ENCODE measurements at places on chromosomes 3 and 15.
A peak's percentile ranks its signal among the peaks of the same experiment; 100 is the strongest.

DNA sequence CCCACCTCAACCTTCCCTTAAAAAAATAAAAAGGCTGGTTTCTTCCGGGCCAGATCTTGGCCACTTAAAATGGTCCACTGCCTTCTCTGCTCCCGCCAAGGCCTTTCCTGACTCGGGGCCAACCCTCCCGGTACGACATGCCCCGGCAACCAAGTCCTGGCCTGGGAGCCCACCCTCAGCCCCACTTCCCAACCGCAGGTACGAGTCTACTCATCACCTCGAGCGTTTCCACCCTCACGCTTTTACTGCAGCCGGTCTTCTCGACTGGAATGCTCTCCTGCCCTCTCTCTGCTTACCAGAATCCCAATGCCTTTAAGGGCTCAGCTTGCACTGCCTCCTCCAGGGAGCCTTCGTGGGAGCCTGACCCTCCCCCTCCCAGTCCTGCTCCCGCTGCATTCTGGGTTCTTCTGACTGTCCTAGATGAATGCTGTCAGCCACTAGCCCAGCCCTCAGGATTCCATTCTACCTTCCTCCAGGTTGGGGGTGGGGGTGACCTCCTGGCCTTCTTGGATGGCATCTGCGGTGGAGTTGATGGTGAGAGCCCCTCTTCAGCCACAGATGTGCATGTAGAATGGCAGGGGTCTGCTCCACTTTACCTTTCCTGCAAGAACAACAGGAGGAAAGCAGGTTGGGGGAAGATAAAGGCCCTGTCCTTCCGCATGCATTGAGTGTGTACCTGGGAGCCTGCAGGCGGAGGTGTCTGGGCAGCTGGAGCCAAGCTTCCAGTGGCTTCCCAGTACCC is 1.1 kb upstream of the CSRNP1 start:
- H3K36me3 ChIP-seq, result no peaks in the 10 kb centered on the region
- peak overlapping the region; percentile 59 for H3K27ac ChIP-seq
- H3K4me3 ChIP-seq, result peak overlapping the region; percentile 69
- H3K27me3 ChIP-seq, result peaks cover 15% of the 10 kb centered on the region
- peak; percentile 39 for DNase-seq
- peaks cover 30% of the 10 kb centered on the region for H3K4me1 ChIP-seq

- H3K4me3 ChIP-seq, result no peak overlapping the region
- H3K4me1 ChIP-seq, result peaks cover 3% of the 10 kb centered on the region
- no peaks in the 10 kb centered on the region for H3K27me3 ChIP-seq
- no peak for DNase-seq
- H3K36me3 ChIP-seq, result no peaks in the 10 kb centered on the region
Observed at GRCh38 chr3:120350401-120350941, 1.3 kb upstream of the LRRC58 start.

DNA sequence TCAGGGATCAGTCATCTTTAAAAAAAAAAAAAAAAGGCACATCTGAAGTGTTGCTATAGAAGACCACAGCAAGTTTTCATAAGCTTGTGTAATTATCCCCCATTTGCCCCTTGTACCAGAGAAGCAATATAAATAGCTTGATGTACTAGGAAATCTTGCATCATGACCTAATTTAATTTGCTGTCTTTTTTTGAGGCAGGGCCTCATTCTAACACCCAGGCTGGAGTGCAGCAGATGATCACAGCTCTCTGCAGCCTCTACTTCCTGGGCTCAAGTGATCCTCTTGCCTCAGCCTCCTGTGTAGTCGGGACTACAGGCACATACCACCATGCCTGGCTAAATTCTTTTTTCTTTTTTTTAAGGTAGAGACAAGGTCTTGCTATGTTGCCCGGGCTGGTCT is 88.7 kb downstream of the ARIH1 start:
- H3K4me3 ChIP-seq, result no peak overlapping the region
- no peak for DNase-seq
- H3K27me3 ChIP-seq, result no peaks in the 10 kb centered on the region
- H3K27ac ChIP-seq, result no peak overlapping the region

DNA sequence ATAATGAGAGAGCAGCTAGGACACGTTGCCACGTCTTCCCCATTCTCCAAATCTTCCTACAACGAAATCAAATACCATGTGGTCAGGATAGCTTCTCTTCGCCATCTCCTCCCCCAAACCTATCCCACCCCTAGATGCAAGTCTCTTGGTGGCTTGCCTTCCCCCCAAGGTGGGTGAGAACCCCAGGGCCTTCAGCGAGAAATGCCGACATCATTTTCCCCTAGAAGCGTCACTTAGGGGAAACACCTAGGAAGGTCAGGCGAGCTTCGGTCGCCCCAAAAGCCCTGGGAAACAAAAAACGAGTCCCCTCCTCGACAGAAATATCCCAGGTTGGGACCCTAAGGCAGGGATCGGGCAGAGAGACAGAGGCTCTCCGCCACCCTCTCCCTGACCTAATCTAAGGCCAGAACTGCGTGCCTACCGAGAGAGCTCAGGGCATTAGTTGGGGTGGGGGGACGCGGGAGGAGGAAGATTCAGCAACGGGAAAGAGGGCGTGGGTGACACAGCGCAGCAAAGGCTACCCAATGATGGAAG is 502 bp downstream of the DPH3 start:
- peaks cover 2% of the 10 kb centered on the region for H3K4me1 ChIP-seq
- H3K27ac ChIP-seq, result no peak overlapping the region
- peaks cover 28% of the 10 kb centered on the region for H3K36me3 ChIP-seq
- DNase-seq, result no peak
- H3K4me3 ChIP-seq, result peak overlapping the region; percentile 92
- no peaks in the 10 kb centered on the region for H3K27me3 ChIP-seq

GRCh38 chr15:90322538-90322937 is 29.5 kb upstream of the ZNF774 start:
- no peaks in the 10 kb centered on the region for H3K27me3 ChIP-seq
- peak overlapping the region; percentile 31 for H3K27ac ChIP-seq
- no peaks in the 10 kb centered on the region for H3K36me3 ChIP-seq
- H3K4me1 ChIP-seq, result peaks cover 7% of the 10 kb centered on the region

- no peaks in the 10 kb centered on the region for H3K27me3 ChIP-seq
- no peak overlapping the region for H3K4me3 ChIP-seq
- no peaks in the 10 kb centered on the region for H3K4me1 ChIP-seq
- H3K36me3 ChIP-seq, result no peaks in the 10 kb centered on the region
- no peak for DNase-seq
Observed at GRCh38 chr3:60886518-60886917, 364.7 kb downstream of the FHIT start.

DNA sequence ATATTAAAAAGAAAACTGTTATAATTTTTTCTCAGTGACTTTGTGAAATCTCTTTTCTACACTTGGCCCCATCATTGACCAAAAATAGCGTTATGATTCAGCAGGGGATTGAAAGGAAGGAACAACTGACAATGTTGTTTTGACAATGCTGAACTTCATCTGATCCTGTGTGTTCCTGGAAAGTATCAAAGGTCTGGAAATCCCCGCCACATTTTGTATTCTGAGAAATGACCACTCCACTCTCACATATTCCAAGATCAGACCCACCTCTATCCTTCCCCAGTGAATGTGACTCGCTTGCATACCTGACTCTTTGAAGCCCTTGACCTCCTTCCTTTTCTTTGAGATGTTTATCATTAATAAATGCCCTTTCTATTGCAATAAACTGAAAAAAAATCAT is 9.7 kb upstream of the RIOX2 start:
- no peaks in the 10 kb centered on the region for H3K27me3 ChIP-seq
- no peak overlapping the region for H3K27ac ChIP-seq
- DNase-seq, result no peak
- H3K4me3 ChIP-seq, result no peak overlapping the region
- peaks cover 2% of the 10 kb centered on the region for H3K4me1 ChIP-seq

DNA sequence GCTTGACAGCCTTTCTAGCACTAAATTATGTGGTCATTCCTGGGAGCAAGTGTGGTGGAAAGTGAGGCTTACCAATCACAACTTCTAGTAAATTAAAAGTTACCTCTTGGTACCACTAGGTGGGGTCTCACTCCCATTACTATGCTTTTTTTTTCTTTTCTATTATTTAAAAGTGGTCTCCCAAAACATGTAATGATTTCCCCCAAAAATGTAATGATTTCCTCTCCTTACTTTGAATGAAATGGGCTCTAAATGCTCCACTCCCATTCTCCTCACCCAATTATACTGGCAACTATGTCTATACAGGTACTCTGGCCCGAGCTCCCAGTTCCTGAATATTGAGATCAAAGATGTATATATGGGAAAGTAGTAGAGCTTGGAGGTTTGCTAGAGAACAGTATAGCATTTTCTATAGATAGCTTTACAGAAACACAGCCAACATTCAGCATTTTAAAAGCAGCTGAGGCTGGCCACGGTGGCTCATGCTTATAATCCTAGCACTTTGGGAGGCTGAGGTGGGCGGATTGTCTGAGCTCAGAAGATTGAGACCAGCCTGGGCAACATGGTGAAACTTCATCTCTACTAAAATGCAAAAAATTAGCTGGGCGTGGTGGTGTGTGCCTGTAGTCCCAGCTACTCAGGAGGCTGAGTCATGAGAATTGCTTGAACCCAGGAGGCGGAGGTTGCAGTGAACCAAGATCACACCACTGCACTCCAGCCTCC is 70.9 kb downstream of the DCUN1D1 start:
- H3K4me1 ChIP-seq, result peaks cover 3% of the 10 kb centered on the region
- DNase-seq, result no peak
- no peak overlapping the region for H3K4me3 ChIP-seq
- H3K27ac ChIP-seq, result no peak overlapping the region

GRCh38 chr3:53300826-53301225 is 45.0 kb upstream of the TKT start:
- H3K4me3 ChIP-seq, result no peak overlapping the region
- H3K4me1 ChIP-seq, result no peaks in the 10 kb centered on the region
- no peak for DNase-seq
- H3K36me3 ChIP-seq, result peaks cover 85% of the 10 kb centered on the region
- no peaks in the 10 kb centered on the region for H3K27me3 ChIP-seq

DNA sequence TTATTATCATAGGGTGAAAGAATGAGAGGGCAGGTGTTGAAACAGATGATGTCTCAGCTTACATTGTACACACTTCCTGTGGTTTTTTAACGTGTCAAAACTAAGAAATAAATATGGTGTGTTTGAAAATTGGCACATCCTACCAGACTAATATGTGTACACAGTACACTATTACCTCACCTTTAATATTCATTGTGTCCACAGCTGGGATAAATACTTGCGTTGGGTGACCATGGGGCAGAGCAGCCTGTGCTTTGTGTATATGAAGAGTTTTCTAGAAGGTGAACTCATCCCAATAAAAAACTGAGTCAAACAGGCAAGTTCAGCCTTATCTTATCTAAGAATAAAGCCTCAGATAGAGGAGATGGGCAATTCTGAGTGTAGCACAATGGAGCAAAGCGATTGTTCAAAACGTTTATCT is 17.3 kb downstream of the SUCNR1 start:
- H3K4me3 ChIP-seq, result no peak overlapping the region
- H3K4me1 ChIP-seq, result no peaks in the 10 kb centered on the region
- no peak overlapping the region for H3K27ac ChIP-seq
- no peak for DNase-seq
- H3K27me3 ChIP-seq, result no peaks in the 10 kb centered on the region
- H3K36me3 ChIP-seq, result no peaks in the 10 kb centered on the region

DNA sequence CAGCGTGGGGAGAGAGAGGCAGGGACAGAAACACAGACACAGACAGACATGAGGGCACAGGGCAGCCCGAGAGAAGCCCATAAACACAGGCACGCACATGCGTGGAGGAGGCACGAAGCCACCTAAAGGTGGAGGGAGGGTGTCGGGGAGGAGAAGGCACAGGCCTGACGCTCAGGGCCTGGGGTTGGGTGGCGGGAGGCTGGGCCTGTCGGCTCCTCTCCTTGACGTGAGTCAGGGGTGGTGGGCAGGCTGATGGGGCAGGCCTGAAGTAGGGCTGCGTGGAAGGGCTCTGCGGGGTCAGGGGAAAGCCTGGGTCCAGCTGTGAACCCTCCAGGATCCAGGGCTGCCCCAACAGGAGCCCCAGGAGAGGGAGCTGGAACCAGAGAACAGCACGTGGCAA is 74.2 kb downstream of the EPHB3 start:
- H3K4me1 ChIP-seq, result peaks cover 29% of the 10 kb centered on the region
- H3K4me3 ChIP-seq, result no peak overlapping the region
- DNase-seq, result no peak
- peak overlapping the region; percentile 11 for H3K27ac ChIP-seq
- H3K36me3 ChIP-seq, result no peaks in the 10 kb centered on the region
- no peaks in the 10 kb centered on the region for H3K27me3 ChIP-seq

All from neuronal stem cell (in vitro differentiated cells).